Regular cardiac myocyte (primary cell): ENCODE measurements at places on chromosomes 11 and 22. TPM values are rescaled to one million over a fixed set of nuclear protein-coding genes. Genes with fewer than 3 reads are reported as not detected.

MYO18B gene
- under 0.01 and 0.28 TPM in 2 replicates for total RNA-seq

OVCH2 gene
- total RNA-seq = not detected in 2 replicates

OR10D3 gene
- not detected in 2 replicates for total RNA-seq

SERPING1 gene
- 1.7 and 21.4 TPM in 2 replicates for total RNA-seq
